CD8-positive, alpha-beta memory T cell (primary cell): ENCODE measurements at places on chromosomes 11 and 22. TPM values are rescaled to one million over a fixed set of nuclear protein-coding genes. Genes with fewer than 3 reads are reported as not detected.

The DDI1 gene
- total RNA-seq = not detected

The SLC17A6 gene
- total RNA-seq = not detected

The NPAS4 gene
- not detected for total RNA-seq

The OR51D1 gene
- not detected for total RNA-seq

DNA sequence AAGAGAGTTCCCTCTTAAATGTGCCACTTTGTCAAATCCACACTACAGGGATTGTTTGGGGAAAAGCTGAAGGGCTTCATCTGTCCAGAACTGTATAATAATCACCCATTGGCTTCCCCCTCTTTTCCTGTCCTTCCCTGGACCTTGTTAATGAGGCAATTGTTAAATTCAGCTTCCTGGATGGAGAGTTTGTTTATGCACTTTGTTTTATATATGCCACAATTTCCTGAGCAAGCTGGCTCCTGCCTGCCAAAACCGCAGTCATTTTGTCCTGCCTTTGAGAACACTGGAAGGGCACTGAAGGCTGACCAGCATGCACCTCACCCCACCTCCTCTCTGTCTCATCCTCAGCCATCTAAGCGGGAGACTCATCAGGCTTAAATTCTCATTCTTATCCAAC lies 86.2 kb downstream of the MSANTD4 start:
- no peak overlapping the region for H3K27ac ChIP-seq
- no peaks in the 10 kb centered on the region for H3K36me3 ChIP-seq
- no peaks in the 10 kb centered on the region for H3K27me3 ChIP-seq
- H3K4me1 ChIP-seq = no peaks in the 10 kb centered on the region
- no peak overlapping the region for H3K4me3 ChIP-seq
- no peak for DNase-seq

DNA sequence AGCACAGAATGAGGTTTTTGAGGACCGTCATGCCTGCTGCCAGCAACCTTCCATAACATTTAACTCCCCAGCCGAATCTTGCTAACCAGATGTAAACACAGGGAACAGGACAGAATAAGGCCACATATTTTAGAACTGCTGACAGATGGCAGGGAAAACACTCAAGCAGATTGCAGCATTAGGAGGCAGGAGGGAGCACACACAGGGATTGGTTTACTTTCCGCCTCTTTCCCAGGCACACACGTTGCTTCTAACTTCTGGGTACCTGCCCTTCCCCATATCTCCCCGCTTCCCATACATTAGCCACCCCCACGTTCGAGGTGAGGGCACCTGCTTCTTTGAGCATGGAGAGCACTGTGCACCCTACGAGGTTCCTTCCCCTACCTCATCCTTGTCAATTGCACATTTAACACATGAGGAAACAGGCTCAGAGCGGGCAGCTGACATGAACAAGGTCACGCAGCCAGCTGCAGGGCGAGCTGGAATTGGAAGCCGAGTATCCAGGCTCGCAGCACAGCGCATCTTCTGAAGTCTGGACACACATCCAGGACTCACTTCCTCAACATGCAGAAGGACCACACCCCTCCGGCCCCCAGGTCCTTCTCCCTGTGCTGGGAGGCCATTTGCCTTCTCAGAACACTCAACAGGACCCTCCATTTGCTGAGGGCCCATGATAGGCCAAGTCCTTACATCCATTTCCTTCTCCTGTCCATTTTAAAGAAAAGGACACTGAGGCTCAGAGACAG lies 18.7 kb downstream of the ASPHD2 start:
- H3K27ac ChIP-seq = no peak overlapping the region
- peaks cover 6% of the 10 kb centered on the region for H3K36me3 ChIP-seq
- DNase-seq = no peak
- no peaks in the 10 kb centered on the region for H3K27me3 ChIP-seq

- no peak overlapping the region for H3K27ac ChIP-seq
- peaks cover 5% of the 10 kb centered on the region for H3K4me1 ChIP-seq
- no peak overlapping the region for H3K4me3 ChIP-seq
Observed at GRCh38 chr11:111975076-111975806, 38.1 kb downstream of the DIXDC1 start.

GRCh38 chr22:26579331-26579886 lies 10.5 kb downstream of the TPST2 start:
- H3K27me3 ChIP-seq = no peaks in the 10 kb centered on the region
- H3K4me3 ChIP-seq = peak overlapping the region; percentile 53
- H3K4me1 ChIP-seq = peaks cover 53% of the 10 kb centered on the region
- peaks cover 8% of the 10 kb centered on the region for H3K36me3 ChIP-seq
- peak overlapping the region; percentile 27 for H3K27ac ChIP-seq

DNA sequence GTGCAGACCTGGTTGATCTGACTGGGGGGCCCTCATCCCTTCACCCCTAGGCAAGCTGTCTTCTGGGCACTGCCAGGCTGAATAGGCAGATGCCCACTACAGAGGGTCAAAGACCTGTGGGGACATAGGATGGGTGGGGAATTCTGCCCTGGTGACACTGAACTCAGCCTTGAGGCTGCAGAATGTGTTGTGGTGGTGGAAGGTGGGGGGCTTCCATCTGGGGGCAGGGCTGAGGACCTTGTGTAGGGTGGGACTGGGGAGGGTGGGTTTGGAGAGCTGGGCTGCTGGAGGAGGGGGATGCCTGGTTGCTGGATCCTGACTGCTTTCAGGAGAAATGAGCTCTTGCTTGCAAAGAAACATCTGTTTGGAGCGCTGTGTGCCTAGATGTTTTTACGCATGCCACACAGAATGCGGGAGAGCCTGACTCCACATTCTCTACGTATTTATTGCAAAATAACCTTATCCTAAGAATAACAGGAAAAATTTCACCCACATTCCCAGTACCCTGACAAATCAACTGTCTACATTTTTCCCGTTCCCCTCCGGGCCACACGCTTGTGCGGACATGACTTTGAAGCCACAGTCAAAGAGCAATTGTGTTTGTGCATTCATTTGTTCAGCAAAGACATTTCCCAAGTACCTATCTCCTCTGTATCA lies 18.3 kb downstream of the SMIM38 start:
- no peaks in the 10 kb centered on the region for H3K27me3 ChIP-seq
- H3K4me1 ChIP-seq = no peaks in the 10 kb centered on the region
- no peaks in the 10 kb centered on the region for H3K36me3 ChIP-seq
- DNase-seq = no peak
- no peak overlapping the region for H3K4me3 ChIP-seq

GRCh38 chr22:36008131-36008530 lies 20.5 kb downstream of the RBFOX2 start:
- no peaks in the 10 kb centered on the region for H3K4me1 ChIP-seq
- no peak overlapping the region for H3K4me3 ChIP-seq
- no peaks in the 10 kb centered on the region for H3K36me3 ChIP-seq
- no peaks in the 10 kb centered on the region for H3K27me3 ChIP-seq
- no peak overlapping the region for H3K27ac ChIP-seq

DNA sequence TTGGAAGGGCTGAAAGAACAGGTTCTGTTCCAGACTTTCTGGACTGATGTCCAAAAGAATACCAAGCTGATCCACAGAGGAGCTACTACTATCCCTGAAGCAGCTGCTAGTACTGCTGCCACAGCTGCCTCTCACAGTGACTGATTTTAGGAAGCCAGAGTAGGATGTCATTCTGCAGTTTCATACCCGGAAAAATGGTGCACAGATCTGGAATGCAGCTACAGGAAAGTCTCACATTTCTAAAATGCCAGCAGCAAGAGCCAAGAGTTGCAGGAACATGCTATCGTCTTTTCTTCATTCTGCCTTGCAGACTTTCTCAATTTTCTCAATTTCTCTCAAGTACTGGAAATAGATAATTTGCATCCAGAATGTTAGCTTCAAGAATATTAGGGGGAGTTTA lies 19.4 kb upstream of the CCDC179 start:
- H3K27ac ChIP-seq = no peak overlapping the region
- H3K4me1 ChIP-seq = no peaks in the 10 kb centered on the region
- H3K4me3 ChIP-seq = no peak overlapping the region

DNA sequence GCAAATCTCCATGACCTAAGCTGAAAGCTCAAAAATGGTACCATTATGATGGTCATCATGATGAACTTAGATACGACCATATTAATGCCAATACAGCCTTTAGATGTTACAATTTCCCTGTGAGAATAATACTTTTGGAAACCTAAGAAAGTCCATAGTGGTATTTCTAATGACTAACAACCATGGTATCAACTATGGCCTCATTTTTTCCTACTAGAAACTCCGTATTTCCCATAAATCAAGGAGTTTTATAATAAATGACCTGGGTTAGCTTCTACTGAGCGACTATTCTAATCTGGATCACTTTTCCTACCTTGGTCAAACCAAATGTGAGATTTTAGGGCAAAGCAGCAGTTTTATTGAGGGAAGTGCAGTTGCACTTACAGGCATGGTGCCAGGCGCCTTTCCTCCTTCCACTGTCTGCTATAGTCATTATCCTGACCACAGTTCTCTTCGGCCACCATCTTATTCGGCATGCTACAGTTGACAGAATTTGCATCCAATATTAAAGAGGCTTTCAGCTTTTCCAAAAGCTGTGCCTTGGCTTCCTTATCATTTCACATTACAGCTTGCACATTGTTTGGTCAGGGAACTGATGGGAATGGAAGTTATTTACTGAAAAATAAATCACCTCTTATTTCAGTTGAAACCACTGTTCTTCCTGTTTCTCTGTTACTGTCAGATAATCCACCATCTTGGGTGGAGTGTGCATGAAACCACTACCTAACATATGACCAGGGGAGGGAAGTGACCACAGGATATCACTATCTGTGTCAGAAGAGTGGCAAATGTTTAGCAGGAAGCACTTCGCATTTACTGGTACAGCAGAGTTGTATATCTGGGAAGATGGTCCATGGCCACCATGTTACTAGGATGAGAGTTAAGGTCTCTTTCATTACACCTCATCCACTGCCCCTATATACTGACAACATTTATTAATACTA lies 74.5 kb upstream of the PICALM start:
- peak overlapping the region; percentile 45 for H3K27ac ChIP-seq
- peak overlapping the region; percentile 27 for H3K4me3 ChIP-seq
- no peak for DNase-seq
- no peaks in the 10 kb centered on the region for H3K27me3 ChIP-seq
- peaks cover 59% of the 10 kb centered on the region for H3K4me1 ChIP-seq
- H3K36me3 ChIP-seq = no peaks in the 10 kb centered on the region

- no peak overlapping the region for H3K27ac ChIP-seq
- no peak for DNase-seq
- H3K4me3 ChIP-seq = no peak overlapping the region
- no peaks in the 10 kb centered on the region for H3K27me3 ChIP-seq
- H3K4me1 ChIP-seq = no peaks in the 10 kb centered on the region
Observed at GRCh38 chr11:30488304-30488998, 97.7 kb downstream of the MPPED2 start.

DNA sequence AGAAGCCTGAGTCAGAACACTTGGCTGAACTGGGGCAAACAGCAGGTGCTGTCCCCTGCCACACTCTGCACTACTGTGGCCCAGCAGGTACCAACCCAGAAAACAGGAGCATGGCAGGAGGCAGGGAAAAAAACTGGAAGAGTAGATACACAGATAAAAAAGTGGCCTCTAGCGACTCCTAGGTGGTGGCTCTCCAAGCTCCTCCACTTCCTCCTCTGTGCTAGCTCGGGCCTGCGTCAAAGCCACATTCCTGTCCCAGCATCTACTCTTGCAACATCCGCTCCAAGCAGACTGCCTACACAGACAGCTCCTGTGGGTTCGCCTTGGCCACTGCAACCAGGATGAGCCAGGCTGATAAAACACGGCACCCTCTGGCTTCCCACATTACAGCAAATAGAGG lies 6.9 kb downstream of the OR8B12 start:
- no peak overlapping the region for H3K27ac ChIP-seq
- H3K4me1 ChIP-seq = no peaks in the 10 kb centered on the region
- H3K27me3 ChIP-seq = no peaks in the 10 kb centered on the region
- H3K36me3 ChIP-seq = no peaks in the 10 kb centered on the region
- no peak overlapping the region for H3K4me3 ChIP-seq
- DNase-seq = no peak

- no peak overlapping the region for H3K4me3 ChIP-seq
- H3K27ac ChIP-seq = no peak overlapping the region
- peaks cover 5% of the 10 kb centered on the region for H3K36me3 ChIP-seq
- no peaks in the 10 kb centered on the region for H3K27me3 ChIP-seq
Observed at GRCh38 chr11:63629426-63629825, 15.2 kb upstream of the PLAAT3 start.

GRCh38 chr22:19970479-19971275 lies 29.1 kb upstream of the TXNRD2 start:
- H3K27me3 ChIP-seq = no peaks in the 10 kb centered on the region
- no peak overlapping the region for H3K27ac ChIP-seq
- H3K4me3 ChIP-seq = no peak overlapping the region
- peak; percentile 75 for DNase-seq

DNA sequence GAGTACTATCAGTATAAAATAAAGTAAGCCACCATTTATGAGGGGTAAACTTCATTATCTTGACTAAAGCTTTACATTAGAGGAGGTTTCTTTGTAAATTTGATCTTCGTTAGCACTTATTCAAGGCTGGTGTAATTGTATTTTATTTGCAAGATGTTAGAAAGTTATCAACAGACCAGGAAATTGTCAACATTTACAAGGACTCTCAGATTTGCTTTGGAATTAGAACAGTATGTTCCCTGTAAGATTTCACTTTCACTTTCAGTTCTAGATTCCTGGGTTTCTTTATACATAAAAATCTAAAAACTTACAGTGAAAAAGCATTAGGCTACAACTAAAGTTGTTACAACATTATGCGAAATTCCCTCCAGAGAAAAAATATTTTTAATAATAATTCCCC lies 4.6 kb upstream of the BIRC3 start:
- peaks cover 48% of the 10 kb centered on the region for H3K4me1 ChIP-seq
- no peak overlapping the region for H3K4me3 ChIP-seq
- no peaks in the 10 kb centered on the region for H3K36me3 ChIP-seq
- no peaks in the 10 kb centered on the region for H3K27me3 ChIP-seq
- no peak overlapping the region for H3K27ac ChIP-seq
- no peak for DNase-seq

GRCh38 chr11:134660416-134660815 lies 248.4 kb upstream of the B3GAT1 start:
- H3K27me3 ChIP-seq = no peaks in the 10 kb centered on the region
- DNase-seq = no peak
- no peak overlapping the region for H3K27ac ChIP-seq
- H3K4me3 ChIP-seq = no peak overlapping the region

GRCh38 chr11:18720091-18720807 lies 5.7 kb downstream of the IGSF22 start:
- no peaks in the 10 kb centered on the region for H3K36me3 ChIP-seq
- H3K27ac ChIP-seq = no peak overlapping the region
- DNase-seq = no peak
- no peak overlapping the region for H3K4me3 ChIP-seq

DNA sequence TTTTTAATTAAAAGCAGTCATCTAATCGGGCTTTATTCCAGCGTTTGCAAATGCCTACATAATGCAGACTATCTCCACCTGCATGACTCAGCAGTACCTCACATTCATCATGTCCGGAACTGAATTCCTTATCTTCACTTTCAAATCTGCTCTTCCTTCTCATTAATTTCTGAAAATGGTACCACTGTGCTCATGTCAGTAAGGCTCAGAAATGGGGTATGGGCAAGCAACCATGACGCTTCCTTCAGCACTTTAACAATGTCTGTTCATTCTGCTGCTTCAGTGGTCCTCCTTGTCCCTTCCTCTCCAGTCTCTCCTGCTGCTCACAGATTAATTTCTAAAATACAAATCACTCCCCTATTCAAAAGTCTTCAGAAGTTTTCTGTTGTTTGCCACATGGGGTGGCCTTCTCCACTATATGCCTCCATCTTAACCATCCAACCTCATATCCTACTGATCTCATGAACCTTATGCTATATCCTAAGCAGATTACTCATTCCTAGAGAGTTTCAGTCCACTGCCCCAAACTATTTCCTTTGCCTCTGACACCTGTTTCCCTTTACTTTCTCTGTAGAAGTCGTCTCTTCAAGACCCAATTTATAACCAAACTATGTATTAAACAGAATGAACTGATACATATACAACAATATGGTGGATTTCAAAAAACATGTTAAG lies 7.0 kb downstream of the GTF2H1 start:
- H3K4me3 ChIP-seq = no peak overlapping the region
- H3K36me3 ChIP-seq = peaks cover 18% of the 10 kb centered on the region
- H3K27ac ChIP-seq = no peak overlapping the region
- H3K4me1 ChIP-seq = peaks cover 61% of the 10 kb centered on the region
- no peaks in the 10 kb centered on the region for H3K27me3 ChIP-seq
- no peak for DNase-seq
